ENCODE measurements at places on chromosomes 5 and 9.

GRCh38 chr5:32331935-32332274 lies 19.2 kb upstream of the MTMR12 start:
- DNase-seq: no peak

DNA sequence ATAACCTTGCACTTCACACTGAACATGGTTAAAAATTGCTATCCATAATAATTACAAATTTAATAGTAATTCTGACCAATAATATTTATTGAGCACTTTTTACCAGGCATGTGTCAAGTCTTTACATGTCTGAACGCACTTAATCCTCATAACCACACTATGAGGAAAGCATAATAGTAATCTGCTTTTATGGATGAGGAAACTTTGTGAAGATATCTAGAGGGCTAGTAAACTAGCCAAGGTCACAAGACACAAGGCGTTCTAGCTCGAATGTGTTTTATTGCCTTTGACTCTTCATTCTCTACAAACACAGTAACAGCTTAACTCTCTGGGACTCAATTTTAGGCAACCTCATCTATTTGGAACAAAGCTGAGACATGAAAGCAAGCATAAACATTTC lies 205.1 kb downstream of the ARHGEF28 start:
- no peak for DNase-seq

- DNase-seq: peak; percentile 95
Measured at GRCh38 chr5:10524376-10525123, 39.3 kb upstream of the ANKRD33B start.

DNA sequence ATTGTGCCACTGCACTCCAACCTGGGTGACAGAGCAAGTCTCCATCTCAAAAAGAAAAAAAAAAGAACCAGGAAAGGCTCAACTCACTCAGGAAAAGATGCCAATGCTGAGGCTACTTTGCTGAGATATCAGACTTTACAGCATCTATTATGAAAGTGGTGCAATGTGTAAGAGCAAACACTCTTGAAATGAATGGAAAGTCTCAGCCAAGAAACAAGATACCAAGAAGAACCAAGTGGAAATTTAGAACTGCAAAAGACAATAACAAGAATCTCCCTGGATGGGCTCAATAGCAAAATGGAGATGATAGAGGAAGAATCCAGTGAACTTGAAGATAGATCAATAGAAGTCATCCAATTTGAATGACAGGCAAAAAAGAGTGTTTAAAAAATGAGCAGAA lies 37.7 kb downstream of the TSPAN17 start:
- DNase-seq: no peak

- DNase-seq: no peak
Measured at GRCh38 chr9:22165144-22165543, 156.0 kb upstream of the CDKN2B start.

All from HFF-Myc (cell line).